ENCODE measurements at places on chromosomes 7 and 10.

GRCh38 chr10:26491934-26492333 lies 53.8 kb downstream of the APBB1IP start:
- DNase-seq = no peak

- no peak for DNase-seq
These were observed 163.2 kb downstream of the SH2D4B start for GRCh38 chr10:80700760-80701444.

- no peak for DNase-seq
These were observed 1307.8 kb upstream of the CELF2 start for GRCh38 chr10:9709849-9710248.

DNA sequence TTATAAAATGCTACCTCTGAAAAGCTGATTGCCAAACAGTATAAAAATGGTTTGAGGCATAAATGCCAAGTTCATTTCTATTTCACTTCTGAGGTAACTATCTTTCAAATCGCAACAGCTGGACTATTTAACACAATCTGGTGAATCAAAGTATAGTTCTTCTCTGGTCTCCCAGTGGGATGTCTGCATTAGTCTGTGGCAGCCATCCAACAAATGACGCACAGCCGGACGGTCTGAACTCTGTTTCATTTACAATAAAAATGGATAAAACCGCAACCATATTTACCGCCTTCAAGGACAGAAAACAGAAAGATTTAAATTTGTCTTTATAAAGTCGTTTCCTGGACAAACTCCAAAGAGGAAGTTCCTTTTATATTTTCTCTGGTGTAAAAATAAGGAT lies 41.9 kb downstream of the ENO4 start:
- DNase-seq = peak; percentile 78

DNA sequence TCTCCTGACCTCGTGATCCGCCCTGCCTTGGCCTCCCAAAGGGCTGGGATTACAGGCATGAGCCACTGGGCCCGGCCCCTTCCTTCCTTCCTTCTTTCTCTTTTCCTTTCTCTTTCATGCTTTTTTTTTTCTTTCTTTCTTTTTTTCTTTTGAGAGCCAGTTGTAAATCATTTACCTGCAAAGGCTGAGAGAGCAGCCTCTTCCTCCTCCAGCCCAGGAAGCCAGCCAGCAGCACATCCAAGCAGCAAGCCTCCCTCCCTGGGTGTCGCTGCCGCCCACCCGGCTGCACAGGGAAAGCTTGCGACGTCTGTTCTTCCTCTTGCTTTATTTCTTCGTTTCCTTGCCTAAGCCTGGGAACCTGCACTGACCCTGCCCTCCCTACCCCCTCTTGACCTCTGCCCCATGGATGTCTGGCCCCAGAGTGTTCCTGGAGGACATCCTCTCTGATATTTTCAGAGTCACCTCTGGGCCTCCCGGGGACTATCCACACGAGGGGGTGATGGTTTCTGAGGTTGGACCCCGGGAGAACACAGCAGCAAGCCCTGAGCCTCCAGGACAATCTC lies 62.8 kb upstream of the MYL10 start:
- no peak for DNase-seq

Data from SJSA1 (cell line).